ENCODE measurements at places on chromosomes 5 and 9. TPM values are rescaled to one million over a fixed set of nuclear protein-coding genes. Genes with fewer than 3 reads are reported as not detected.

GABRG2 gene
- not detected for total RNA-seq

DNA sequence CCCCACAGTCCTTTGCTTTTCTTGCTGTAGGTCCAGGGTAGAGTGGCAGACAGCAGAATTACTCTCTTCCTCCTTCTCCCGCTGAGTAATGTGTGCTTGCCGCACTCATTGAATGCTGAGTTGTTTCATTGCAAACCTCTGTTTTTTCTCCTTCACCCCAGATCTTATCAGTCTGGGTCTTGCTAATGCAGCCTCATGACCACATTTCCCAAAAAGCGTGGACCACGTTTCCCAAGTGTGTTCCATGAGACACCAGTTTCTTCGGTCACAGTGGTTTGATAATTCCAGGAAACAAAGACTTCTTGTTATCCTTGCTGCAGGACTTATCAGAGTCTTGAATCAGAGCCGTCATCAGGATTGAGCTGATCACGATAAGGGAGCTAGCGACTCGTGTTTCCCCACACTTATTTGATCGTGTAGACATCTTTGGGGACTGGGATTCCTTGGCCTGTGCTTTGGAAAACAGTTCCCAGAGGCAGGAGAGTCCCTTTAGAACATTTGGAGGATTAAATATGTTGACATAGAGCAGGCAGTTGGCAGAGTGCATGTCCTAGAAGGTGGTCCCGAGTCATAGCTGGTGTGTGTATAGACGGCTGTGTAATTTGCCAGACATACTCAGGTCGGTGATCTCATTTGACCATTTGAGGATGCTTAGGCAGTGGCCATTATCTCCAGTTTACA lies 4.4 kb downstream of the LRRC8A start:
- H3K27ac ChIP-seq = peak overlapping the region; percentile 99
- no peak for DNase-seq
- H3K36me3 ChIP-seq = peaks cover 36% of the 10 kb centered on the region
- H3K4me1 ChIP-seq = peaks cover 63% of the 10 kb centered on the region
- H3K4me3 ChIP-seq = no peak overlapping the region

- peaks cover 35% of the 10 kb centered on the region for H3K4me1 ChIP-seq
- no peaks in the 10 kb centered on the region for H3K27me3 ChIP-seq
- H3K27ac ChIP-seq = peak overlapping the region; percentile 97
- H3K36me3 ChIP-seq = no peaks in the 10 kb centered on the region
Observed at GRCh38 chr5:140108093-140109017, 5.6 kb upstream of the PURA start.

TRIP13 gene
- total RNA-seq = 2.1 TPM

FOXE1 gene
- total RNA-seq = not detected

GRCh38 chr9:69382135-69382534 lies 57.1 kb downstream of the ENTREP1 start:
- no peaks in the 10 kb centered on the region for H3K36me3 ChIP-seq
- no peak for DNase-seq
- no peak overlapping the region for H3K27ac ChIP-seq

DNA sequence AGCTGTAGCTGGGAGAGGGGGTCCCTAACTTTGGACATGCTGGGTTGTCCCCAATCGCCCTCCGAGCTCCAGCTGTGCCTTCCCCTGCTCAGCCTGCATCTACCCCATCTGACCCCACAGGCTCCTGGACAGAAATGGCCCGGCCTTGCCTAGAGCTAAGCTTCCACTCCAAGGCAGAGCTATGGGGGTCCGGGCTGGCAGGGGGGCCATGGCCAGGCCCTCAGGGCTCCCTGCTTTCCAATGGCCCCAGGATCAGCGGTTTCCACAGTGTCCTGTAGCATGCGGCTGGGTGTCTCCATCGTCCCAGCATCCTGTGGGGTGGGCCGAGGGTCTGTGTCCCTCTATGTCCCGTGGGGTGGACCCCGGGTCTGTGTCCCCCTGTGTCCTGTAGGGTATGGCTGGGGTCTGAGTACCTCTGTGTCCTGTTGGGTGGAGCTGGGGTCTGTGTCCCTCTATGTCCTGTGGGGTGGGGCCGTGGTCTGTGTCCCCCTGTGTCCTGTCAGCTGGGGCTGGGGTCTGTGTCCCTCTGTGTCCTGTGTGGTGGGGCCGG lies 130.6 kb downstream of the RXRA start:
- H3K4me1 ChIP-seq = peaks cover 24% of the 10 kb centered on the region
- peak overlapping the region; percentile 86 for H3K27ac ChIP-seq
- H3K36me3 ChIP-seq = no peaks in the 10 kb centered on the region
- H3K27me3 ChIP-seq = no peaks in the 10 kb centered on the region

DNA sequence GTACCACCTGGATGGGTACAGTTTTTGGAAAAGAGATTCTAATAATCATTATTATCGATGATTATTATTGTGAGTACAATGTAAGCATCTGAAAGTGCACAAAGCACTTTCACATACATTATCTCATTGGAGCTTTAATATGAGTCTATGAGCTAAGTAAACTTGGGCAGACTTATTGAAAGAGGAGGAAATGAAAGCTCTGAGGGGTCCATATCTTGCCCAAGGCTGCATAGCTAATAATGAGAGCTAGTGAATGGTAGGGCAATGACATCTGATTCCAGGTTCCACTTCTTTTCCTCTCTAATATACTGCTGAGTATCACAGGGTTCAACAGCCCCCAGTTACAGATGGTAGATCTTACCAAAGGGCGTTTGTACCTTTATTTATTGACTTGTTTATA lies 26.1 kb downstream of the TIMD4 start:
- H3K36me3 ChIP-seq = no peaks in the 10 kb centered on the region
- no peak overlapping the region for H3K4me3 ChIP-seq
- no peak for DNase-seq
- H3K4me1 ChIP-seq = no peaks in the 10 kb centered on the region
- H3K27ac ChIP-seq = no peak overlapping the region
- no peaks in the 10 kb centered on the region for H3K27me3 ChIP-seq

- no peaks in the 10 kb centered on the region for H3K4me1 ChIP-seq
- no peak for DNase-seq
- H3K27ac ChIP-seq = no peak overlapping the region
- H3K4me3 ChIP-seq = no peak overlapping the region
- no peaks in the 10 kb centered on the region for H3K36me3 ChIP-seq
Observed at GRCh38 chr5:176639981-176640380, 7.3 kb upstream of the TSPAN17 start.

GRCh38 chr5:170277867-170278281 lies 19.7 kb downstream of the LCP2 start:
- H3K4me1 ChIP-seq = peaks cover 73% of the 10 kb centered on the region
- no peak overlapping the region for H3K4me3 ChIP-seq
- no peaks in the 10 kb centered on the region for H3K27me3 ChIP-seq
- peaks cover 7% of the 10 kb centered on the region for H3K36me3 ChIP-seq
- peak overlapping the region; percentile 60 for H3K27ac ChIP-seq

- no peaks in the 10 kb centered on the region for H3K36me3 ChIP-seq
- H3K4me3 ChIP-seq = no peak overlapping the region
- H3K27me3 ChIP-seq = no peaks in the 10 kb centered on the region
Observed at GRCh38 chr5:125142458-125142857, 396.0 kb upstream of the ZNF608 start.

GRCh38 chr5:62483556-62483955 lies 71.0 kb downstream of the IPO11 start:
- H3K27me3 ChIP-seq = no peaks in the 10 kb centered on the region
- DNase-seq = no peak
- no peak overlapping the region for H3K27ac ChIP-seq

GRCh38 chr5:54769746-54770145 lies 215.6 kb downstream of the ESM1 start:
- H3K4me1 ChIP-seq = no peaks in the 10 kb centered on the region
- no peak overlapping the region for H3K4me3 ChIP-seq
- no peak for DNase-seq
- H3K36me3 ChIP-seq = no peaks in the 10 kb centered on the region
- H3K27ac ChIP-seq = no peak overlapping the region
- H3K27me3 ChIP-seq = no peaks in the 10 kb centered on the region

DNA sequence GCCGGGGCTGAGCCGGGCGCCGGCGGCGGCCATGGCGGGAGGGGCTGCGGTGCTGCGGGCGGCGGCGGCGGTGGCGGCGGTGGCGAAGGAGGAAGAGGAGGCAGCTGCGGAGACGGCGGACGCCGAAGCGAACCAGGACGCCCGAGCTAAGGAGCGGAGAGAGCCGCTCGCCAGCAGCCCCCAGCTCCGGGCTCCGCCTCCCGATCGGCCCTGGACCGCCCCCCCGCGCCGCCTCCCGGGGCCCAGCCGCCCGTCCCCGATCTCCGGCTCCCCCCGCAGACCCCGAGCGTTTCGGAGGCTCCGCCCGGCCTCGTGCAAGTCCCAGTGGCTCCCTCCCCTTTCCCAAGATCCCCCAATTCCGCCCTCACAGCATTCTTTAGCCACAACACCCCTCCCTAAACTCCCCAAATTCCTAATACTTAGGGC lies at the start of gene ASTN2:
Gene ASTN2 (minus strand): TSS at position 152 of the 426 bp plus-strand sequence. CDS start 119 bp downstream, at position 33.
- H3K27me3 ChIP-seq = no peaks in the 10 kb centered on the region
- H3K4me1 ChIP-seq = peaks cover 26% of the 10 kb centered on the region
- H3K27ac ChIP-seq = no peak within 1 kb of the TSS
- peak within 1 kb of the TSS; percentile 48 for H3K4me3 ChIP-seq
- DNase-seq = no peak

FBXO4 gene
- total RNA-seq = 9.2 TPM

All from upper lobe of left lung (tissue), 6 donors.